ENCODE measurements at places on chromosomes 11 and 22.
A peak's percentile ranks its signal among the peaks of the same experiment; 100 is the strongest.

- no peak for DNase-seq
Measured at GRCh38 chr11:12885717-12886239, 123.3 kb upstream of the RASSF10 start.

DNA sequence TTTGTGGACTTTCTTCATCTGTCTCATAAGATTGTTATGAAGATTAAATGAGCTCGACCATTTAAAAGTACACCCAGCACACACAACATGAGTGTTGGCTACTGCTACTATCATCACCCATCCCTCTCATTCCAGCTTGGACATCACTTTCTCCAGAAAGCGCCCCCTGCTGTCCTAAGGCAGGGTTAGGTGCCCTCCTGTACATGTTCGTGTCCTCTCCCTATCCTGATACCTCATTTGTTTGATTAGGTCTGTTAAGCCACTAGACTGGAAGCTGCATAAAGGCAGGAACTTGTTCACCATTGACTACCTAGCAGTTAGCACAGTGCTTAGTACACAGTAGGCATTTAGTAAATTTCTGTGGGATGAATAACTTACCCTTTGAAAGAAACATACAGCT is 85.5 kb downstream of the ENTHD1 start:
- DNase-seq = peak; percentile 20

DNA sequence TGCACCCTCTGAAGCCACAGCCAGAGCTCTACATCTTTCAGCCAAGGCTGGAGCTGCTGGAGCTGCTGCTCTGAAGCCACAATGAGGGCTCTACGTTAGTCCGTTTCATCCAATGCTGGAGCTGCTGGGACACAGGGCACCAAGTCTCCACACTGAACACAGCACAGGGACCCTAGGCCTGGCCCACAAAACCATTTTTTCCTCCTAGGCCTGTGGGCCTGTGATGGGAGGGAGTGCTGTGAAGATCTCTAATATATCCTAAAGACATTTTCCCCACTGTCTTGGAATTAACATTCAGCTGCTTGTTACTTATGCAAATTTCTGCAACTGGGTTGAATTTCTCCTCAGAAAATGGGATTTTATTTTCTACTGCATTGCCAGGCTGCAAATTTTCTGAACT is 441.4 kb upstream of the FAT3 start:
- DNase-seq = no peak

- no peak for DNase-seq
Measured at GRCh38 chr22:29539105-29539504, 14.5 kb downstream of the THOC5 start.

DNA sequence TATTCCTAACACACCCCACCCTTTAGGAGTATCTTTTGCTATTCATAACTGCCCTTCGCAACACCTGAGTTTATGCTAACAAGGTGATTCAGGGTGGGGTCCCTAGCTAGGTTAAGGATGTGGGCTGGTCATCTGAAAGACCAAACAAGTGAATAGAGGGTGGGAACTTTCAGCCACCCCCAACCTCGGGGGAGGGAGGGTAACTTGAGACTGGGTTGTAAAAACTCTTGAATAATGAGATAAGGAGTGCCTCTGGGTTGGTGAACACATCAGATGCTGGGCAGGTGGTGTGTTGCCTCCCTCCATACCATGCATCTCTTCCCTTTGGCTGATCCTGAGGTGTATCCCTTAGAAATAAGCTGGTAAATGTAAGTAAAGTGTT is 111.5 kb downstream of the SWAP70 start:
- DNase-seq = no peak

DNA sequence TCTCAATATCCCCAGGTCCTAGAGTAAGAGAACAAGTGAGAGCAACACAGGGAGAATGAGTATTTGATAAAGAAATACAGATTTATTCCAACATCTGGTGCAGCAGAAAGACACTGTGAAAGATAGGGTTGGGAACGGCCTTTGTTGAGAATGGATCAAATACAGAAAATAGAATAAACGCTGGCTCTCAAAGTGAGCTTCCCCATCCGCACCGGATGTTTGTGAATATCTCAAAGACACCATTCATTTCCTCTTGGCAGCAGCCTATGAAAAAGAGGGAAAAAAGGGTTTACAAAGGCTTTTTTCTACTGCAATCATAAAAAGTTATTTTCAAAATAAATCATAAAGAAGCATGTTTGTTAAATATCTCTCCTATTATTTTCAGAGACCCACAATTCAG is 279.3 kb downstream of the CASP12 start:
- DNase-seq = no peak

DNA sequence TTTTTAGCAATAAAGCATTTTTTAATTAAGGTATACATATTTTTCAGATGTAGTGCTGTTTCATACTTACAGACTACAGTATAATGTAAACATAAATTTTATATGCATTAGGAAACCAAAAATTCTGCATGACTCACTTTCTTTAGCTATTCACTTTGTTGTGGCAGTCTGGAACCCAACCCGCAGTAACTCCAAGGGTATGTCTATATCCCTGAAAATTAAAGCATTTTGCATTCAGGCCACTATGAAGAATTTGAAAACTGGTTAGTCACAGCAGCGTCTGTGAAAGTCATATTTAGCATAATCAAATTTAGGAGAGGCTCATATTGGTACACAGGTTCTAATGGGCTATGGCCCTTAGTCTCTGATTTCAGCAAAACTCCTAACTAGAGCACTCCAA is 46.8 kb downstream of the BBOX1 start:
- no peak for DNase-seq

- DNase-seq = no peak
Measured at GRCh38 chr11:75558939-75559843, 2.9 kb upstream of the SERPINH1 start.

Measured in T47D (cell line).